ENCODE measurements at places on chromosomes 16 and 17.

DNA sequence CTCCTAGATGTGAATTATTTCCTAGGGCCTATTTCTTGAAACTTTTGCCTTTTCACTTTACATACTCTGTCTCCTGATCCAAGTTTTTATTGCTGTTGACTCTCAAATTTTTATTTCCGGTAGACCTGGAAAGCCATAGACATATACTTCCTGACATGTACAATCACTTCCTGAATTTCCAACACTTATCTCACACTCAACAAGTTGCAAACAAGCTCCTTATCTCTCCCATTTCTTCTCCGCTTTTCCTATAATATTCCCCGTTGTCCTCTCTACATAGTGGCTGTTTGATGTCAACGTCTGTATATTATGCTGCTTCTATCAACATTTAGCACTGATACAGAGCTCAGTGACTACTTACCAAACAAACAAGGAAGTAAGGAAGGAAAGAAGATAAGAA lies 59.3 kb downstream of the IKZF3 start:
- DNase-seq: no peak

GRCh38 chr17:78313735-78314648 lies 45.9 kb downstream of the SOCS3 start:
- DNase-seq: peak; percentile 58

DNA sequence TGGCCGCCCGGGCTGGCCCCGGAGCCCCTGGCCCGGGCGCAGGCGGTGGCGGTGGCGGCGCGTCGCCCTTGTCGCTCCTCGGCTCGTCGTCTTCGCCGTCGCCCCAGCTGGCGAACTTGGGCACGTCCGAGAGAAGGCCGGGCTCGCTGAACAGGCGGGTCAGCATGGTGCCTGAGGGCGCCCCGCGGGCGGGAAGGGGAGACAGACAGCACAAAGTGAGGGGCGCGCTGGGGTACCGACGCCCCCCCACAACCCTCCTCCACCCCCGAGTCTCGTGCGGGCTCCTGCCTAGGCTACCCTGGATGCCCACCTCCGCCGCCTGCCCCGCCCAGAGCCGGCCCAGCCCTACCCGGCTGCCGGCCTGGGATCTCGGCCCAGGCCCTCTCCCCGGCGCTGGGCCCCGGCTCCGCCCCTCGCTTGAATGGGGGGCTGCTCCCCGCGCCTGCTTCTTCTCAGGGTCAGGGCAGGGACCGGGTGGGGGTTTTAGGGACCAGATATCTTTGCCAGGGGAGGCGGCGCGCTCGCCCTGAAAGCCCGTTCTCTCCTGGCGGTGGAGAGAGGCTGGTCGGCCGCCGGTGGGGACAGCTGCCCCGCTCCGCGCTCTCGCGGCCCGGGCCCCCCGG lies 1.2 kb downstream of the NEUROD2 start:
- DNase-seq: no peak

GRCh38 chr16:52383640-52384292 lies 163.2 kb downstream of the TOX3 start:
- no peak for DNase-seq
